ENCODE measurements at places on chromosomes 5 and 9.

DNA sequence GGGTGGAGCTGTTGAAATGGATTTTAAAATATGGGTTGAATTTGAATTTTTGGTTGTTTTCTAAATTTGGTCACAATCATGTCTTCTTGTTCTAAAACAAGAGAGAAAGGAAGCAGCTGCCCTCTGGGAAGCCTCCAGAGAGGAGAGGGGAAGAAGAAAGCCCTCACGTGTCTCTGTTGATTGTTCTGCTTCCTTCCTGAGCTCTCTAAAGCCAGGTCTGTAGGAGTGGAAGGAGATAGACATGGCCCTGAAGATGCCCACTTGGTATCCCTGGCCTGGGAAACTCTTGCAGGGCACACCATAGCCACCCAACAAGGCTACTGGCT is 59.6 kb downstream of the GALNT12 start:
- DNase-seq = no peak

GRCh38 chr9:116391306-116391900 is 237.8 kb downstream of the PAPPA start:
- no peak for DNase-seq

DNA sequence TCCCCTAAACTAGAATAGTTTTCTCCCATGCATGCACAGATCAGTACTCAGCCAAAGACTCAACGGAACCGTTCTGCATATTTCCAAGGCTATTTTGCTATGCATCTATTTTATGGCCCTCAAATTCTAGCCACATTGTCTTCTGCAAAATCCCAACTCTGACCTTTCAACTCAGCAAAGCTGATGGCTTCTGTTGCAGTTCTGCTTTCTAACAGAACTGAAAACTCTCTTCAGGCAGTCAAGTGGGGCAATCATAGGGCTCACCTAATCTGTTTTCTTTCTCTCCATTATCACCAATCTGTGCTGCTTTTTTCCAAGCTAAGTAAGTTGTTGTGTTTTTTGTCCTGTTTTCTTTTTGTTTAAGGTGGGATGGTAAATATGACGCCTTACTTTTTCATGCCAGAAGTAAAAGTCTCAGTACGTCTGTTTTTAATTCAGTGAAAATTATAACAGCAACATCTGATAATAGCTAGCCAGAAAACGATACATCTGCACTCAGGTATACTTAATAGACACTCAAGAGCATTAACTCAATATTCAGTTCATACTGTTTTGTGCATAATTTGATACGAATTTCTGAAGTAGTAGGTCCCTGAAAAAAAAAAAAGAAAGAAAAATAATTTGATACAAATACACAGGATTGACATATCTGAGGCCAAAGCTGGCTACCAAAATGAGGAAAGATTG is 454.3 kb downstream of the TLE1 start:
- DNase-seq = no peak

DNA sequence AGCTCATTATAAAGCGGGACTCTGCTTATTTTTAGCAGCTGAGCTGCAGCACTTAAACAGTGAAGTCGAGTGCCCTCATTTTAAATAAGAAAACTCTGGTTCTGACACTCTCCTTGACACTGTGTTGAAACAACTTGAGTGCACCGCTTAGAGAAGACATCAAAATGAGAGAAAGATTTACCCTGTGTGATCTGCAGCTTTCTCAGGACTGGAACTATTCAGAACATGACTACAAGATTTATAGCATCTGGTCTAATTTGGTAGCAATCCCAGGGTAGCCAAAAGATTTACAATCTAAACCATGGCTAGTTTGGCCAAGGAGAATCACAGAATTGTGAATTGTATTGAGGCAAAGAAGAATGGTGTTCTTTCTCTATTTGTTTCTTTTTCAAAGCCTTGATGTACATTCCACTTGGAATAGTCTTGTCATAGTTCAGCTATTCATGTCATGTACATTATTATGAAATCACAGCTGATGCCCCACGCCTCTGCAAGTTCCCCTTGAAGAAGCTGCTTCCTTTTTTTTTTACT is 38.7 kb downstream of the PLEKHG4B start:
- DNase-seq = no peak

DNA sequence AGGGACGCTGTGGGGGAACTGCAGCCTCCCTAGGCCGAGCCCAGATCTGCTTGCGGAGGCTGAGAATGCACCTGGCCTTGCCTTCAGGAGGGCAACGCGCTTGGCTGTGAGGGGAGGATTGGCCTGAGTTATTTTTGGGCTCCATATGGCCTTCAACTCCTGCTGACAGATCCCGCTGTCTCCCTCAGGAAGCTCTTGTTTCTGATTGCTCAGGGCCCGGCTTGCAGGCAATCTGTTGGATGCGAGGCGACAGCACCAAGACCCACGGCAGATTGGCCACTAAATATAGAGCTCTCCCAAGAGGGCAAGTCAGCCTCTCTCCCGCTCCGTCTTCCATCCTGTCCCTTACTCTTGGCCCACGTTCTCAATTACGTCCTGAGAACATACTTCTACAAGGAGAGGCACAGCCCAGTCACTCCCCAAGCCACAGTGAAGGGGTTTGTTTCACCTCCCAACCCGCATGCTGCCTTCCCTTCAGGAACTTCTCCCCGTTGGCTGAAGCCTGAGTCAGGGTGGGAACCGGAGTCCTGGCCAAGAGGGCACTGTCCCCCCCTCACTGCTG is 53.6 kb downstream of the RASGEF1C start:
- no peak for DNase-seq

DNA sequence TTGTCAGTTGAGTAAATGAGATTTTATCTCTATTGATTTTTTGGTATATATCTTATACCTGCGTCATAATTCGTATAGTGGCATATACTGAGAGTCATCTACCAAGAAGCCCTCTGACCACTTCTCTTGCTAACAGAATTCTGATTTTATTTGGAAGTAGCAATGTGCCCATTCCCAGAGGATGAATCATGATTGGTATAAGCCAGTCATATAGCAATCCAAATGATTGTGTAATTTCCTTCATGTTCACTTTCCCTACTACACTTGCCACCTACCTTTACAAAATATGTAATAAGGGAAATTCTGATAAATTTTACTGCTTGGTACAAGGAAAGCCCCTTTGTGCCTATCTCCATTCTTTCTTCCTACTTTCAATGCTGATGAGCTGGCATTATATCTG is 16.1 kb upstream of the ZNF462 start:
- no peak for DNase-seq

- no peak for DNase-seq
Measured at GRCh38 chr5:171858303-171858702, 72.7 kb downstream of the SMIM23 start.

DNA sequence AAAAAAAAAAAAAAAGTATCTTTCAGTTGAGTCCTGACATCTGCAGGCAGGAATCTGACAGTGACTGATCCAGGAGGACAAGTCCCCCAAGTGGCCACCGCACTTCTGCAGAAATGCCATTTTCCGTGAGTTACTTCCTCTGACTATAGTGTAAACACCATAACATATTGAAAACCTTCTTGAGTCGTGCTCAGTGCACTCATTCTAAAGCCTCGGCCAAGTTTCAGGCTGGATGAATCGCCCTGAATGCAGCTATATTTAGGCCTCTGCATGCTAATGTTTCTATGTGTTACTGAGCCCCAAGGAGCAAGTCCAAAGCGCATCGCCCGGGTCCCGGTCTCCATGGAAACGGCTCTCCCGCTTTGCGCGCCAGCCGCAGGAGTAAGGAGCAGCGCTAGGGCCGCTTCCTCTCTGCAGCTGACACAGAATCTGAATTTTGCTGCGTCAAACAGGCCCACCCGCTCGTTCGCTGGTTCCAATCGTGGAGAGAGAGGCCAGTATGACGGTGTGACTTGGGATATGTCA is 335.4 kb downstream of the MSX2 start:
- DNase-seq = no peak

- no peak for DNase-seq
Measured at GRCh38 chr5:150659360-150660107, 1.5 kb upstream of the MYOZ3 start.

GRCh38 chr9:132141344-132141947 is 20.4 kb upstream of the NTNG2 start:
- DNase-seq = no peak

DNA sequence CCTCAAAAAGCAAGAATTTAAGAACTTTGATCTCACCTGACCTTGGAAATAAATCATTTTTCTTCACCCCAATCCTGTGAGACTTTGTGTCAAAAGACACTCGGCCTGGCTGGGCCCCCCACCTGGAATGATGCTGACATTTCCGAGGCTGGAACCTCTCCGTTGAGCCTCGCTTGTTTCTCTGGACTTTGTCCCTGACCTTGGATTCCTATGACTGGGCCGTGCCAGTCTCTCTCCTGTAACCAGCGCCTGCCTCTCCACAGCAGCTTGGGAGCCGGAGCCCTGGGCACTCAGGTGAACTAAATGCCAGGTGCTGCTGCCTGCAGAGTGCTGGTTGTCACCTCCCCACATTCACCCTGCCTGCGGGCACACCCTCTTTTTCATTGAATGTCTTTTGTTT is 62.7 kb downstream of the RETREG1 start:
- no peak for DNase-seq

DNA sequence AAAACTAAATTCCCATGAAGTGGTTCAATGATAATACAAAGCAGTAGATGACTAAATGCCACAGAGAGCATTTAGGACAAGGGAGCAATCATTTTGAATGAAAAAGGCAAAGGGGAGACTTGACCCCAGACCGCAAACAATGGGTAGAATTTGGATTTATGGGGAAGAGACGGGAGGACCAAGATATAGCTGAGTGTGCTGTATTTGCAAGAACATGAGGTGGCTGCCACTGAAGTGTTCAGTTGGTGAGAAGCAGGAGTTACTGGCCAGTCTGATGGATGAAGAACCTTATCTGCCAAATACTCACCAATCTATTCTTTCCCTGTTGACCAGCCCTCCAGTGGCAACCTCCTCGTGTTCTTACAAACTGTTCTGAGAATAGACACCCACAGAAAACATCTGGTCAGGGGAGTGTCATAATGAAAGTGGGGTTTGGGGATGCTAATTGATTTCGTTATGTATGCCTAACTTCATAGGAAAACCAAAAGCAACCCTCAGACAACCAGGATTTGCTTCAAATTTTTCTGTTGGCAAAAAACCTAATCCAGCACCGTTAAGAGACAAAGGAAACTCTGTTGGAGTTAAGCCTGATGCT is 19.8 kb downstream of the TDRD7 start:
- DNase-seq = no peak

- no peak for DNase-seq
Measured at GRCh38 chr9:129392093-129392541, 214.1 kb upstream of the IER5L start.

DNA sequence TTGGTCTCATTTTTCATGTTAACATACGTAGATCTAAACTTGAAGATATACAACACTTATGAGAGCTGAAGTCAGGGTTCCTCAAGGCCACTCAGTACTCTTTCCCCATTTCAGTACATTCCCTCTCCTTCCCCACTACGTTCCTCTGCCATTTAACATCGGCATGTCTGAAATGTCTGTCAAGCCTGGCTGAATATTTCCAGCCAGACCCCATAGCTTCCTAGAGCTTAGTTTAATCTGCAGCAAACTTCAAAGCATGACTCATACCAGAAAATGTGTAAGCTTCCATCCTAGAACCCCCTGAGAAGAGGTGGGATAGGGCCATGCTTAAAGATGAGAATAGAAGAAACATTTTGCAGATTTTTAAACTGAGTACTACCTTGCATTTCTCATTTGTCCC is 6.2 kb downstream of the GZMA start:
- DNase-seq = no peak

- DNase-seq = no peak
Measured at GRCh38 chr5:32157078-32157477, 17.0 kb downstream of the GOLPH3 start.

- DNase-seq = no peak
Measured at GRCh38 chr5:73151766-73152410, 21.1 kb upstream of the TMEM174 start.

- DNase-seq = no peak
Measured at GRCh38 chr9:125103021-125103420, 40.3 kb downstream of the SCAI start.

- DNase-seq = no peak
Measured at GRCh38 chr5:125142458-125142857, 396.0 kb upstream of the ZNF608 start.

DNA sequence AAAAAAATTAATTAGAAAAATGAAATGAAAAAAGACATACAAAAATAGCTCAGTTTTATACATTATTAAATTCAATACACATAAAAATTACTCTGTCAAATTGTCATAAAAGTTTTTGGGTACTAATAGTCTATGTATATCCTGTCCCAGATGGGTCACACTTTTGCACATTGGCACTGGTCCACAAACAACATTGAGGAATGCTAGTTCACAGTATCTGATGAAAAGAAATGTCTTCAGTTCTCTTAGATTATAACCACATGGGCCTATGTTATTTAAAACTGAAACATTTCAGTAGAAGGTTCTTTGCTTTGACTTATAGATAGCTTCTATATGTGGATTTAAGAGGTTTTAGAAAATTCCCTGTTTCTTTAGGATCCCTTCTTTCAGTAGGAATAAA is 39.8 kb downstream of the LNPEP start:
- no peak for DNase-seq

- DNase-seq = no peak
Measured at GRCh38 chr9:12684974-12685373, 8.2 kb upstream of the TYRP1 start.

DNA sequence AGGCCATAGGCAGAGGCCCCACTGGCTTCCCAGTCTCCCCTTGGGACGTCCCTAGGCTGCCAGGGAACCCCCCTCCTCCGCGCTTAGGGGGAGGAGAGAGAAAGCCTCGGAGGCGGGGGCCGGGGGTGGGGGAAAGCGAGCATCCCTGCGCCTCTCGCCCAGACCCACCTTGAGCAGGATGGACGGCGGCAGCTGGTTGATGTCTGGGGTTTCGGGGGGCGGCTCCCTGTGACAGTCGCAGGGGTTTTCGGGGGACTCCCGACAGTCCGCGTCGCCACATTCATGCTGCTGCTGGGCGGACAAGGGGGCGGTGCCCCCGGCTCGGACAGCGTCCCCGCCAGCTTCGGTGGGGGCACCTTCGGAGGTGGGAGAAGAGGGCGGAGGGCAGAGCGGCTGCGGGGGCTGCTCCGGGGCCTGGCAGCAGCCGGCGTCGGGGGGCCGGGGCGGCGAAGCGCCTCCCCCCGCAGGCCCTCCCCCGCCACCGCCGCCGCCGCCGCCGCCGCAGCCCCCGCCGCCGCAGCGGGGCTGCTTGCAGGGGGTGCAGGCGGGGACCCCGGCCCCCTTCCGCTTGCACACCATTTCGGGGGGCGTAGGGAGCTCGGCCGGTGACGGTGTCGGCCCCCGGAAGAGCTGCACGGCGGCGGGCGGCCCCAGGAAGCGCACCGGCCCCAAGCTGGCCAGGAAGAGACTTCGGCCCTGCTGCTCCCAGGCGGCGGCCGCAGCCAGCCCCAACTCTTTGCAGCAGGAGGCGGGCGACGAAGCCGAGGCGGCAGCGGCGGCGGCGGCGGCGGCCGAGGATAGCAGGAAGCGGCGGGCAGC is 1.2 kb downstream of the FBXL17 start:
- DNase-seq = peak; percentile 10

- DNase-seq = no peak
Measured at GRCh38 chr5:120509053-120509452, 45.0 kb downstream of the PRR16 start.

DNA sequence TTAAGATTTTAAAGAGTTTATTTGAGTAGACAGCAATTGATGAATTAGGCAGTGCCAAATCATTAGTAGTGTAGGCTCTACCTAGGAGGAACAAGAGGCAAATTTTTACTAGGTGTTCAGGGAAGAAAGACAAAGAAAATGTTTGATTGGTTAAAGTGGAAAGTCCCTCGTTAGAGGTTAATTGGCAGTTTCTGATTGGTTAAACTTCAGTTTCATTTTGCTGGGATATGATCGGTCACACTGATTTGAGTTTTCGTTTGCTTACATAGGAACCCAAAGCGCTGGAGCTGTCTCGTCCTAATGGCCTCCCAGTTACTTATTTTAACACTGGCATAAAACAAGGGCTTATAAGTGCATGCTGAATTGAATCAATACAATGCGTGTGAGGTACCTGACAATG is 15.1 kb downstream of the DMAC1 start:
- no peak for DNase-seq

All from prostate gland (tissue), 2 donors.